SK-N-SH (cell line): ENCODE measurements at places on chromosomes 3 and 15.

- no peak for DNase-seq
Observed at GRCh38 chr3:37505415-37505814, 331.0 kb upstream of the LRRFIP2 start.

DNA sequence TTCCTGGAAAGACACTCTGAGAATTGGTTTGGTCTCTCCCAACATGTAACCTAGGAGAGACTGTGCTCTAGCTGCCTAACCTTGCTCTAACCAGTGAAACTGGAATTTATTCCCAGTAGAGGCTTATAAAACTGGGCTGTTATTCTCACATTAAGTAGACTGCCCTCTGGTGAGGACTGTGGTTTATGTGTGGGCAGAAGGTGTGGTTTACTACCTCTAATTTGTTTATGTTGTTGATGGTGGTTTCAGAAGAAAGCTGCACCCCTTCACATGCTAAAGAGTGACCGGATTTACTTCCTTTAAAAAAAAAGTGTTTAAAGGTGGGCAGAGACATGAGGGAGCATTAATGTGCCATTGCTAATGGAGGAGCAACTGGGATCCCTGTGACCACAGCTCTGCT, 273.2 kb downstream of the MECOM start:
- DNase-seq = no peak

DNA sequence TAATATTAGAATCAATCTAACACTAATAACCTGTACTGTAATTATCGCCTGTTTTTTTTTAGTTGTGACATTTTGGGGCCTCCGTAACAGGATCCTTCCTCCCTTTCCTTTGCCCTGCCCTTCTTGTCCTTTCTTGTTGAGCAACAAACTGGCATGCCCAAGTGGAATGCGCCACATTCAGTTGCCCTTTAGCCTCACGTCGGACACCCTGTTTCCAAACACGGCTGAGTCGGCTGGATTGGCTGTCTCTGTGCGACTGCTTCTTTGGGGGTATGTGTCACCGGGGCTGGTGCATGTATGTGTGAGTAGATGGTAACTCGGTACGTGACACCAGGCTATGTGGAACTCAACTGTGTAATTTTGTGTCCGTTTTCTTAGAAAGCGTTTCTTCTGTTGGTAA, 24.1 kb downstream of the TRAK1 start:
- no peak for DNase-seq

GRCh38 chr15:35693886-35694285, 147.9 kb upstream of the DPH6 start:
- no peak for DNase-seq

GRCh38 chr3:9013782-9014563, 50.7 kb upstream of the RAD18 start:
- DNase-seq = no peak

DNA sequence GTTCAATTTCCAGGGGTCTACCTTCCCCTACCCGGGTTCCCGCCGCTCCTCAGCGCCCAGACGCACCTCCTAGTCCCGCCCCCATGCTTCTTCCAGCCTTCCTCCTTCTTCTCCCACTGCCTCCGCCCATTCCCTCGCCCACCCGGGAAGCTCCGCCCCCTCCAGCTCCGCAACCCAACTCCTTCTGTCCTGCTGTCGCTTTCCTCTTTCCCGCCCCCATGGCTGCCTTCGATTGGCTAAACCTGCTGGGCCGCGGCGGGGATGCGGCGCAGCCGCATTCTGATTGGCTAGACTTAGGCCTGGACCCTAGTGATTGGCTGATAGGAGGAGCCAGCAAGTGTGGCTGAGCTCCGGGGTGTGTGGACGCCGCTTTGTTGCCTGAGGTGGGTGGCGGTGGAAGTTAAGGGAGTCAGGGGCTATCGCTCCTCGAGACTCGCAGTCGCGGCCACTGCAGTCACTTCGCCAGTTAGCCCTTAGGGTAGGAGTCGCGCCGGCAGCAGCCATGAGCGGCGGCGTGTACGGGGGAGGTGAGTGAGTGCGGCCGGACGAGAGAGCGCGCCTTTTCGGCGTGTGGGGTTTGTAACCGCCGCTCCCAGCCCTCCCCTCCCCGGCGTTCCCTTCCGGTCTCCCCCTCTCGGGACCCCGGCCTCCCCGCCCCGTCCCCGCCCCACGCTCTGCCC, at the start of gene ACTL6A:
TSS of gene ACTL6A (plus strand) at position 336 of the 680 bp plus-strand sequence. CDS start at position 503, 167 bp downstream.
- peak; percentile 96 for DNase-seq

- DNase-seq = no peak
Observed at GRCh38 chr15:57298843-57299550, 77.3 kb upstream of the CGNL1 start.

DNA sequence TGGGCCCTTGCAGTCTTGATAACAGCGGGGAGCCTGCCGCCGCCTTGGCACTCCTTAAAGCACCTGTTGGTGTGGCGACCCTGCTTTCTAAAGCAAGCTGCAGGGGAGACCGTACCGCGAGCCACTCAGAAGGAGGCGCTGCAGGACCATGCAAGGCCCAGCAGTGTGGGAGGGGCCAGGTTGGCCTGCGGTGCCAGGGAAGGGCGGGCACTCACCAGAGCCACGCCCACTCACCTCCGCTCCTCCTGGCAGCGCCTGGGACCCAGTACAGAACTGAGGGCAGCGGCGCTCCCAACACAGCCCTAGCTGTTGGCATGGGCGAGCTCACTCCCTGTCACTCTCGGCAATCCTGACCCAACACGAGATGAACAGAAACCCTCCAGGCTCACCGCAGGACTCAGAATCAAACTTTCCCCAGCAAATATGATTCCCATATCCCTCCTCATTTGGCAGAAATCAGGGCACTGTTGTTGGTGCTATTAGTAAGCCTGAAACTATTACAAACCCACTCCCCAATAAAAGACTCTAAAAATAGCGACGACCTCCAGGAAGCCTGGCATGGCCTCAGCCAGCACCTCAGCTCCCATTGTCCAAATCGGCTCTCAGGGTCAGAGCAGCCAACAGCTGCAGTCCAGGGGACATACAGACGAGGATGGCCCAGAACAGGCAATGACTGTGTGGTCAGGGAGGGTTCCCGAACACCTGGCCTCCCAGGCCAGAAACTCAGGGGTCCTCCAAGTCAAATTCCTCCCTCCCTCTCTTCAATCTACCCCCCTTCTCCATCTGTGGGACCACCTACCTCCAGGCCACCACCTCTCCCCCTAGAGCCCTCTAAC, 77.2 kb downstream of the TBC1D2B start:
- peak; percentile 80 for DNase-seq

- DNase-seq = peak; percentile 75
Observed at GRCh38 chr3:98733053-98733811, 29.9 kb upstream of the ST3GAL6 start.
